Stromal cell of bone marrow (primary cell): ENCODE measurements at places on chromosomes 5 and 9.

DNA sequence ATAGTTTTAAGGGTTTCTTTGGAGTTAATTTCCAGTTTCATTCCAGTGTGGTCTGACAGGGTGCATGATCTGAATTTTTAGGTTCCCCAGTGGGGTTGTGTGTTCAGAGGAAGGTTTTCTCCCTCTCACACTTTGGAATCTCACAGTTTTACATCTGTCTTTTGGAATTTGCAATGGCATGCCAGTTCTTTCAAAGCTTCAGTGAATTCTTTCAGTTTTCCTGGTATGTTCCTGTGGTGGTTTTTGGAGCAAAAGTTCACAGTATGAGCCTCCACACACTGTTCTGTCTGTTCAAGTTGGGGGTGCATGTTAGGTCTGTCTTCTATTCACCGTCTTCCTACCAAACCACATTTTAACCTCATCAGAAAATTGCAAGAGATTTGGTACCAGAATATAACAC, 624.2 kb downstream of the KCTD16 start:
- no peak for DNase-seq

DNA sequence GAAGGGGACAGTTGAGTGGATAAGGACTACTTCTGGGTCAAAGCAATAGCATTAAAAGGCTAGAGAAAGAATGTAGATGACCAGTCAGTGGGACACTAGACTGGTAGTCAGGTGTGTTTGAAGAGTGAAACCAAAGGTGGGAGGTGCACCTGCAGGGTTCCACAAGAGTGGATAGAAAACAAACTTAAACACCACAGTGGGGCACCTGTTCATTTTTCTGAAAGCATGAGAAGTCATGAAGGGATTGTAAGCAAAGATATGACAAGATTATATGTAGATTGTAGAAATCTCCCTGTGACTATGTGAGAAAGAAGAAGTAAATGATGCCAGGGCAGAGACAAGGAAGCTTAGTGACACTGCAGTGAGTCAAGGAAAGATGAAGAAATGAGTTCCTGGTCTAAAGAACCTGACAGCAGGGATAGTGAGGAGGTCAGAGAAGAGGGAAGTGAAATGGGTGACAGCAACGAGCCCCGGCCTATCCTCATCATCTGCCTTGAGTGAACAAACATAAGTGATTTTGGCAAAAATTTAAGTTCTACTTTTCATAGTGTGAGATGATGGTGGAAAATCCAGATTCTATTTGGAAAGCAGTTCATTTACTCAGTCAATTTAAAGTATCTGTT, 296.9 kb downstream of the TLE4 start:
- no peak for DNase-seq

DNA sequence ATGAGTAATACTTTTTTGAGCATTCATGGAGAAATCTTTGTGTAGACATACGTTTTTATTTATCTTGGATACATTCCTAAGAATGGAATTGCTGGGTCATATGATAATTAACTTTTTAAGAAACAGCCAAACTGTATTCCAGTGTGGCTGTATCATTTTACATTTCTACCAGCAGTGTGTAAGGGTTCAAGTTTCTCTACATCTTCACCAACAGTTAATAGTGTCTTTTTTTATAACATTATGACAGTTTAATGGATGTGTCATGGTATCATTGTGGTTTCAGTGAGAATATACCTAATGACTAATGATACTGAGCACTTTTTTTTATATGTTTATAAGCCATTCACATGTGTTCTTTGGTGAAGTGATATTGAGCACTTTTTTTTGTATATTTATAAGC, 52.4 kb downstream of the NIPBL start:
- DNase-seq: peak; percentile 61

- no peak for DNase-seq
Observed at GRCh38 chr5:151673421-151673820, 13.3 kb downstream of the SPARC start.

- DNase-seq: no peak
Observed at GRCh38 chr5:36017622-36018021, 26.4 kb upstream of the UGT3A1 start.

GRCh38 chr5:138960145-138960692, 85.1 kb upstream of the LRRTM2 start:
- no peak for DNase-seq

DNA sequence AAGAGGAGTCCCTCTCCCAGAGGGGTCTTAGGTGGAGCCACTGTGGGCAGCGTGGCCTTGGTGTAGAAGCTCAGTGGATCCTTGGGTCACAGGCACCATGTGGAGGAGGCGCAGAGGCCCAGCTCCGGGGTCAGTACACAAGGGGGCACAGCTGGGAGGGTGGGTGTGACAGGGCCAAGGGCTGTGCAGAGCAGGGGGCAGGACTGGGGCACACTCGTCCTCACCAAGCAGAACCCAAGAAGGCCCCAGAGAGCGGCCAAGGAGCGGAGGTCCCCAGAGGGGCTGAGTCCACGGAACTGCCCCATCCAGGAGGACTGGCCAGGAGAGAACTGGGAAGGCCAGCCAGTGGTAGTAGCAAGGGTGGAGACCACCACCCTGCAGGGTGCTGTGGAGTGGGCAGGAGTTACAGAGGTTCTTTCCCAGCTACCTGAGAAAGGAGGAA, 2.5 kb upstream of the LPCAT1 start:
- DNase-seq: no peak

DNA sequence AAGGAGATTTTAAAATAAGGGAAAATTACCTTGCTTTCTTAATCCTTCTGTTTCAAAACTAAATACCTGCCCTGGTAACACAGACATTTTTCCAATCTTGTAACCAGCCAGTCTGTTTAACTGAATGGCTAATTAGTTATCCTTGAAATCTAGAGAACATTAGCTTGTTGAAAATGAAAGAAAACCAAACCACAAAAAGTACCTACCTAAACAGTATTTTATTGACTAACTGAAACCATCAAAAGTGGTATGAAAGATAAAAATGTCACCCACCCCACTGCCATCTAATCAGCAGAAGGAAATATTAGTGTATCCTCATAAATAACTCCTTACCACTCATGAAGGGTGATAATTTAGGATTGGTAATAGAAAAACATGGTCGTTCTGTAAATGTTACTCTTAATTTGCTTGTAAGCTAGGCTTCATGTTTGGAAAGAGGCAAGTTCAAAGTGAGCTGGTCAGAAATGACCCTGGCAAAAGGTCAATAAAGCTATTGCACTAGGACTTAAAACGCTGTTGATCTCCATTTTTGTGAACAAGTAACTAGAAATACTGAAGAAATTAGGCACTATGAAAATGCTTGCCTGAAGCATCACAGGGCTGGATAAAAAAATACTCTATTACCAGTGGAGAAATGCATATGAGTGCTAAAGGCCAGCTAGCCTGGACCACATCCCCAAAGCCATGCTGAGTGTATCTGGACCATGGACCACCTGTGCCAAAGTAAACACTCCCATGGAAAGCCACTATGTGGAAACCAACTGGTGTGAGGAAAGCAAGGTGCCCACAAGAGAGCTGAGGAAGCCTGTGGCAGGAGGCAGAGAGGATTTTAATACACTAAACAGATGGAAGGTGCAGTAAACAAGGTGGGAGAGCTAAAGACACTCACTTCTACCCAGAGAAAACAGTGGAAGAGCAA, 8.4 kb downstream of the SEMA5A start:
- no peak for DNase-seq

GRCh38 chr9:69391946-69392345, 66.9 kb downstream of the ENTREP1 start:
- DNase-seq: peak; percentile 6

- peak; percentile 19 for DNase-seq
Observed at GRCh38 chr9:98707166-98708102, 1.3 kb downstream of the GABBR2 start.
